ENCODE measurements at places on chromosomes 5 and 9. TPM values are rescaled to one million over a fixed set of nuclear protein-coding genes. Genes with fewer than 3 reads are reported as not detected.

- DNase-seq = no peak
These were observed 209.6 kb downstream of the FBN2 start for GRCh38 chr5:128328446-128328845.

DNA sequence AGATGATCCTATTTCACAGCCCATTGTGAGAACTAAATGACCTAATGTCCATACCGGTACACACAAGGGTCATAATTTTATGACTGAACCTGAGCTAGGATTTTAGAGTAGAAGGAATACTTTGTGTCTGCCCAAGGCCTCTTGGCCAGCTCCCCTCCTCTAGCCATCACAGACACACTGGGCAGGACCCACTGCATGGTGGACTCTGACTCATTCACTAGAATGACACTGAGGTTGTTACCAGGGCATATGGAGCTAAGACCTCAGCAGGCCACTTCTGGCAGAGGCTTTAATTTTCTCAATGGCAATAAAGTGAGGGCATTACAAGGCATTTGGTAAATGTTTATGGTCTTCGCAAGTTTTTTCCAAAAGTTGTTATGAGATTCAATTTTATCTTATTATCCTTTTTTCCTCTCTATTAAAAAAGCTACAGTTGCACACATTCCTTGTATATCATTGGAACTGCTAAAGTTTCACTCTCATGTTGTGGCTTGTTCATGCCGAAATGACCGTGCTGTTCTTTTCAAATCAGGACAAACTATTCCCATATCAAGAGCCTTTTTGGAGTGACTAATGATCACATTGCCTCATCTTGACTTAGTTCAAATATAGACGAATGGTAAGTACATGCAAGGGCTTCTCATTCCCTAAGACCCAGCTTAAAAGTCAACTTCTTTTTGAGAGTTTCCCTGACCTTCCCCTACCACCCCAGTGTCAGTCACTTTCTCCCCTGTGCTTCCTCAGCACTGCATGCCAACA, 595.7 kb downstream of the ACTL7B start:
- DNase-seq = no peak

DNA sequence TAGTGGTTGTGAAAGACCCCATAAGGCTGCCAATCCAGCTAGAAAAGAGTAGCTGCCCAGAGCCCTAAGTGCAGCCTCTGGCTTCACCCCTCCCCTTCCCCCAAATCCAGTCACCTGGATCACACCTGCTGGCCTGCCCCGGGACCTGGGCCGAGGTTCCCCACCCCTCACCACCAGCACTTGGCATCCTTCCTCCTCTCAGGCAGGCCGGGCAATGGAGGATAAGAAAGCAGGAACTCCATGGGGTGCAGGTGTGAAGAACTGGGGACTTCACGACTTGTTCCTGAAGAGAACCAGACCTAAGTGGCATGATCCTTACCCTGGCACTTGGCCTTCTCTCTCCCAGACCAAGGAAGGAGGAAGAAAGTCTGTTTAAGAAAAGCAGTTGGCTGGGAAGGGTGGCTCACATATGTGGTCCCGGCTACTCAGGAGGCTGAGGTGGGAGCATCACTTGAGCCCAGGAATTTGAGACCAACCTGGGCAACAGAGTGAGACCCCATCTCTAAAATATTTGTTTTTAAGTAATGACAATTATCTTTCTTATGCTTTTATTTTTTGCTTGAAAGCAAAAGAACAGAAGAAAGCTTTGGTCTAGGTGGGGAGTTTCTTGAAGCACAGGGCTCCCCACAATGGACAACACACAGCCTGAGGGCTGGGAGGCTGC, 131.1 kb downstream of the PAX5 start:
- DNase-seq = no peak

DNA sequence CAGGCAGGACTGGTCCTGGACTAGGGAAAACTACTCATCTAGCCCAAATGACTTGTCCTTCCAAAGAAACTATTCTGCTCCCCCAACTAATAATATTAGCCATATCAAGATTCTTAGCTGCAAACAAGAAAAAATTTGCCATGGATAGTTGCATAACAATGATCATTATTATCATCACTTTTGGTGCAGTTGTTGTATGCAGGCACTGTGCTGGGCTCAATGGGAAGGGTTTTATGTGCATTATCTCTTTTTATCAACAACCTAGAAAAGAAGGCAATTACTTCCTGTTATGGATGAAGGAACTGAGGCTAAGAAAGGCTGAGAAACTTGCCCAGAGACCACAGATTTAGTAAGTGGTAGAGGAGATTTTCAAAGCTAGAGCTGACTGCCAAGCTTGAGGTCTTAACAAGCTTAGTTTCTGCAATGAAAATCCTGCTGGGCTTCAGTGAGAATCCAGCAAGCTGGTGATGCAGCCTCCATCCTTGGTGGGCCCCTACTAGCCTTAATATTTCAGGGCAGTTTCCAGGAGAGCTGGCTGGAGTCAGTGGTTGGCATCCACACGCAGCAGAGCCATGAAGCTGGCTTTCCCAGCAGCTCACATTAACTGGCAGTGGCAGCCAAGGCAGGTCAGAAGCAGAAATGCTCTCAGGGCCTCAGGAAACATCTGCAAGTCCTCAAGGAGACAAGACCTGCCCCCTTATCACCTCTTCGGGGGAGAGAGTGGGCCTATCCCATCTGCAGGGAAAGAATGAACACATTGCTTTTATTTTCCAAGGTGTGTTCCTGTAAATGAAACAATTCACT, 20.5 kb upstream of the MEGF9 start:
- DNase-seq = no peak

DNA sequence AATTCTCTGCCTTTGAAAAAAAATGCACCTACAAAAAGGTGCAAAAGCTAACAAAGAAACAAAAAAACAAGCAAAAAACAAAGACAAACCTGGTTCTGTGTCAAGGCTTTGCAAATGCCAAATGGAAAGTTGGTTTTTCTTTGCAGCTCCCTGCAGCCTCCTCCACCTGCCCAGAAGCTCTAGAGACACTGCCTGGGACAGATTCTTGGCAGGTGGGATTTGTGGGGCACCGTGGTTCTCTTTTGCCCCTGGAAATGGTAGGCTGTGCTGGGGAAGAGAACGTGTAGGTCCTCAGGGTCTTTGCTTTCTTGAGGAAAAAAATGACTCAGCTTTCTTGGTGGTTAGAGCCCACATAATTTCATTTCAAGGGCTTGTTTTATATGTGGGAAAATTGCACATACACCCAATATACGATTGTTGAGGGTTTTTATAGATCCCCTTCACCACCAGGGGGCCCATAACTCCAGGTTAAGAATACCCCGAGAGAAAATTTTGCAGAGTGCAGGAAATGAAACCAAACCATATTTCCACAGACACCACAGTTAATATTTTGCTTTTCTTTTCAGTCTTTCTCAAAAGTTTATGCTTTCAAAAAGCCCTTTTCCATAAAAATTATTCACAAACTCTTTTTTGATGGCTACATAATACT, 58.7 kb downstream of the NXNL2 start:
- DNase-seq = peak; percentile 39

The CATSPER3 gene
- 0.08 TPM for total RNA-seq
